Temporal lobe (tissue), 4 donors: ENCODE measurements at places on chromosomes 12 and 14. TPM values are rescaled to one million over a fixed set of nuclear protein-coding genes. Genes with fewer than 3 reads are reported as not detected.

HEBP1 gene
- 7.1 TPM for total RNA-seq

RAD9B gene
- total RNA-seq = 0.74 TPM

C12orf75 gene
- 20.9 TPM for total RNA-seq

ALDH2 gene
- total RNA-seq = 11.1 TPM

GNG2 gene
- total RNA-seq = 286 TPM

DACT1 gene
- 133 TPM for total RNA-seq

CREBL2 gene
- 24.3 TPM for total RNA-seq

TMEM52B gene
- 0.25 TPM for total RNA-seq

ADAM21 gene
- not detected for total RNA-seq

PLEKHA5 gene
- 59.0 TPM for total RNA-seq

CEBPE gene
- total RNA-seq = not detected

ZNF891 gene
- total RNA-seq = 6.6 TPM
